ENCODE measurements at places on chromosomes 1 and 21. TPM values are rescaled to one million over a fixed set of nuclear protein-coding genes. Genes with fewer than 3 reads are reported as not detected.

The TTC39A gene
- total RNA-seq: 1.7 TPM

The KIRREL1 gene
- 26.4 TPM for total RNA-seq

The HSPB7 gene
- total RNA-seq: 0.11 TPM

The ERICH3 gene
- total RNA-seq: not detected

The TRNP1 gene
- total RNA-seq: 182 TPM

The DNASE2B gene
- not detected for total RNA-seq

The PDC gene
- not detected for total RNA-seq

The DIO1 gene
- total RNA-seq: not detected

The PTCH2 gene
- 0.18 TPM for total RNA-seq

The LCA5L gene
- 1.2 TPM for total RNA-seq

The IFNAR1 gene
- total RNA-seq: 20.5 TPM

The VSIG8 gene
- total RNA-seq: not detected

The INKA2 gene
- total RNA-seq: 3.4 TPM

The GUCA2B gene
- not detected for total RNA-seq

The VANGL2 gene
- 0.69 TPM for total RNA-seq

The C1orf185 gene
- total RNA-seq: not detected

The C1orf116 gene
- total RNA-seq: 4.9 TPM

The HCN3 gene
- total RNA-seq: 6.4 TPM

The LRRN2 gene
- 11.8 TPM for total RNA-seq
